ENCODE measurements at places on chromosomes 2 and 18. TPM values are rescaled to one million over a fixed set of nuclear protein-coding genes. Genes with fewer than 3 reads are reported as not detected.

DNA sequence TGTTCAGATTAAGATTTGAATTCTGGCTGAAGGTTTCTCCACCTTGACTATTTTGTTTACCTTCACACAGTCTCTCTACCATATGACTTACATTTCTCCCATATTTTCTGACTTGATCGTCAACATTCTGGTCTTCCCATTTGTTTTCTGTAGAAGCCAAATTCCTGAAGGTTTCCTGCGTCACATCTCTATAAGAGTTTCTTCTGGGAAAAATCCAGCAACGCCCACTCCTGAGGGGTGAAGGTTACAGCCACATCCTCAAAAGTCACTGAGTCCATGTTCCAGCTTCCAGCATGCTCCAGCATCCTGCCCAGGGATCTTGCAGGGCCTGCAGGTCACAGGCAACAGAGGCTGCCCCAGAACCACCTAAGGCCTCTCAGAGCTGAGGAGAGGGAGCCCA, 47.5 kb downstream of the NBEAL1 start:
- DNase-seq: no peak

GRCh38 chr2:174829550-174829949, 65.3 kb upstream of the CHRNA1 start:
- no peak for DNase-seq

- no peak for DNase-seq
Measured at GRCh38 chr2:238220892-238221521, 17.5 kb upstream of the ILKAP start.

The KHK gene
- 0.33 TPM for polyA plus RNA-seq

- DNase-seq: no peak
Measured at GRCh38 chr2:198376677-198377076, 572.3 kb downstream of the PLCL1 start.
